Naive thymus-derived CD4-positive, alpha-beta T cell (primary cell): ENCODE measurements at places on chromosomes 2 and 18.

DNA sequence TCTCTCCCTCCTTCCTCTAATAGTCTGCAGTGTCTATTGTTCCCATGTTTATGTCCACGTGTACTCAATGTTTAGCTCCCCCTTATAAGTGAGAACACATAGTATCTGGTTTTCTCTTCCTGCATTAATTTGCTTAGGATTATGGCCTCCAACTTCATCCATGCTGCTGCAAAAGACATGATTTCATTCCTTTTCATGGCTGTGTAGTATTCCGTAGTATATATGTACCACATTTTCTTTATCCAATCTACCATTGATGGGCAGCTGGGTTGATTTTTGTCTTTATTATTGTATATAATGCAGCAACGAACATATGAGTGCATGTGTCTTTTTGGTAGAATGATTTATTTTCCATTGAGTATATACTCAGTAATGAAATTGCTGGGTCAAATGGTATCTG is 13.8 kb downstream of the GKN2 start:
- no peak for DNase-seq
- H3K36me3 ChIP-seq = no peaks in the 10 kb centered on the region
- no peak overlapping the region for H3K27ac ChIP-seq

DNA sequence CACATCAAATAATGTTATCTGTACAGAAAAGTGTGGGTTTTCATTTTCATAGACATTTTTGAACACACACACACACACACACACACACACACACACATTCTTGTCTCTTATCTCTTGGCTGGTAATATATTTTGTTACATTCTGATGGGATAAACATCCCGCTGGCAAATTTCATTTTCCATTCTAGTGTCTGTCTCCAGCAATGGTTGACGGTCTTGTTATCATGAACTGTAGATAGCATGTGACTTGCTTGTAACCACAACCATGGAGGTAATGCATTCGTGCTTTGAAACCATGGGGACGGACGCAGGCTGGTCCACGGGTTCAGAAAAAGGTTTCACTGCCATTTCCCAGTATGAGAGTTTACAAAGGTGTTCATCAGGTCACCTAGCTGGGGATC is 156.4 kb downstream of the PPP1R1C start:
- no peak overlapping the region for H3K4me3 ChIP-seq
- H3K27me3 ChIP-seq = no peaks in the 10 kb centered on the region
- H3K27ac ChIP-seq = no peak overlapping the region
- H3K4me1 ChIP-seq = no peaks in the 10 kb centered on the region
- H3K36me3 ChIP-seq = no peaks in the 10 kb centered on the region
- no peak for DNase-seq

GRCh38 chr2:11142330-11142729 is 12.9 kb upstream of the SLC66A3 start:
- no peaks in the 10 kb centered on the region for H3K27me3 ChIP-seq
- no peaks in the 10 kb centered on the region for H3K4me1 ChIP-seq
- H3K27ac ChIP-seq = no peak overlapping the region
- no peak overlapping the region for H3K4me3 ChIP-seq
- H3K36me3 ChIP-seq = no peaks in the 10 kb centered on the region

DNA sequence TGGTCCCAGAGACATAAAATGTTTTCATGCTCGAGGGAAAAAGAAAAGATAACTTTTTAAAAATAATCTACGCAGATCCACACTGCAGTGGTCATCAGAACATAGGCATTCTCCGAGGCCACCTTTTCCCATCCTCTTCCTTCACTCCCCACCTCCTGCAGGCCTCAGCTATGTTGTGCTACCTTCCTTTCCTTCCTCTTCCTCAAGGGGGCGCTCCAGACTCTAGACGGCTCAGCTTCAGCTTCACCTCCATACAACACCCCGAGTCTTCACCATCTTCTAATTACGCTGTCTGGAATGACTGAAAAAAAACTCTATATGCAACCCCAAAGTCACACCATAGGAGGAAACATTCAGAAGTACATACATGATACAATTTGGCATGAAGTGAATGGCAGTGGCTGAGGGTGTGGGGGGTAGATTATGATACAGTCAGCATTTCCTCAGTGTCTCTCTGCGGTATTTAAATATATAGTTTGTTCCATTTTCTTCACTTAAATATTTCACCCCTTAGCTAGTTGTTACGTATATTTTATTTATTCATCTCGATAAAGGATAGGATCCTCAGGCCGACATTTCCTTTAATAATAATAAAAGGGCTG is 583.6 kb downstream of the IRS1 start:
- no peak overlapping the region for H3K4me3 ChIP-seq
- no peaks in the 10 kb centered on the region for H3K36me3 ChIP-seq
- H3K4me1 ChIP-seq = no peaks in the 10 kb centered on the region
- H3K27me3 ChIP-seq = no peaks in the 10 kb centered on the region
- H3K27ac ChIP-seq = no peak overlapping the region

GRCh38 chr2:151166410-151166809 is 95.3 kb downstream of the RBM43 start:
- DNase-seq = no peak
- H3K4me1 ChIP-seq = no peaks in the 10 kb centered on the region
- no peaks in the 10 kb centered on the region for H3K27me3 ChIP-seq
- no peaks in the 10 kb centered on the region for H3K36me3 ChIP-seq

DNA sequence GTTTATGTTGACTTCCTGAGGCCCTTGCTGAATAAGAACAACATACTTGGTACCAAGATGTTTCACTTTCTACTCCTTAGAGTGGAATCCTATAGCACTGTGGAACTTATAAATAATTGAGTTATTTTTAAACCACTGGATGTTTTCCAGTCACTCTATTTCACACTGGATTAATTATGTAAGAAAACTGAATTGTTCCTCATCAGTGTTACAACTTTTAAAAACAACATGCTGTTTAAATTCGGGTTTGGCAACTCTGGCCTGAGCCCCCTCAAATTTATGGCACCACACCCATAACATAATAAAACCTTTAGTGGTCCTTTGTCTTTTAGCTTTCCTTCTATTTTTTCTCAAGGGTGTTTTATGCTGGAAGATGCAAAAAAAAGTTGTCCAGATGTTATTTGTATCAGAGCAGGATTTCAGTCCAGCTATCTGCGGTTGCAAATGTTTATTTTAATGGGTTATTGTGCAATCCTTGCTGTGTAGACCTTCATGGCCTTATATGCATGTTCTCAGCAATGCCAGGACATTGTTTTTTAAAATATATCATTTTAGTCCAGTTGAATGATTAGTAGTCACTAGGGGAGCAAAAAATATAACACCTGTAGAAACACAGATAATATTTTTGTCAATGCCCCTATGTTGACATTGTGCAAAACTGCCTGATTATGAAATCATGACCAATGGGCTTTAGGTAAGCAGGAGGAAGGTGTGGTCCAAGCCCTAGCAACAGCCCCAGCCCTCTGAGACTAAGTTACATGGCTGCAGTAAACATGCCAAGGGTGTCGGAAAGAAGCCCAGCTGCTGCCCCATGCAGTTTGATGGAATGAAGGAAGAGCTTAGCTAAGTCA is 638.0 kb upstream of the ZEB2 start:
- DNase-seq = no peak
- no peaks in the 10 kb centered on the region for H3K4me1 ChIP-seq
- H3K36me3 ChIP-seq = no peaks in the 10 kb centered on the region
- H3K4me3 ChIP-seq = no peak overlapping the region
- no peak overlapping the region for H3K27ac ChIP-seq

DNA sequence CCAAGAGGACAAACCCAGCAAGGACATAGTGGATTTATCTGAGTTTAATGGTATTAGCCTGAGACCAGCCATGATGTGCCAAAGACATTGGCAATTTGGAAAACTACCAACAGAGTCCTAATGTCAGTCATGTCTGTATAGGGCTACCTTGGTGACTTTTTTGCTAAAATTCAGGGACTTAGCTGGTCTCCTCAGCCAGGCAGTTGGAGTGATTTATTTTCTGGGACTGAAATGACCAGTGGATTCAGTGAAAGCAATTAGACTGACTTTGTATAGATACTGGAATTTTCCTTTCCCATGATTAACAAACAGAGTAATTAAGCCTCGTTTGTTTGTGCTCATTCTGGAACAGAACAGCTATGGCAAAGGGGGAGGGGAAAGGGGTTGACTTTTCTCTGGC is 55.0 kb downstream of the LYPD6 start:
- no peaks in the 10 kb centered on the region for H3K36me3 ChIP-seq
- H3K27ac ChIP-seq = no peak overlapping the region
- H3K27me3 ChIP-seq = no peaks in the 10 kb centered on the region
- H3K4me3 ChIP-seq = no peak overlapping the region
